Stimulated activated CD8-positive, alpha-beta memory T cell treated with anti-CD3 and anti-CD28 coated beads, Interleukin-2, amount 100 ng/mL, for 1 hour (primary cell): ENCODE measurements at places on chromosomes 5 and 9.

GRCh38 chr5:75034137-75034739, 18.1 kb downstream of the GCNT4 start:
- no peak for DNase-seq

DNA sequence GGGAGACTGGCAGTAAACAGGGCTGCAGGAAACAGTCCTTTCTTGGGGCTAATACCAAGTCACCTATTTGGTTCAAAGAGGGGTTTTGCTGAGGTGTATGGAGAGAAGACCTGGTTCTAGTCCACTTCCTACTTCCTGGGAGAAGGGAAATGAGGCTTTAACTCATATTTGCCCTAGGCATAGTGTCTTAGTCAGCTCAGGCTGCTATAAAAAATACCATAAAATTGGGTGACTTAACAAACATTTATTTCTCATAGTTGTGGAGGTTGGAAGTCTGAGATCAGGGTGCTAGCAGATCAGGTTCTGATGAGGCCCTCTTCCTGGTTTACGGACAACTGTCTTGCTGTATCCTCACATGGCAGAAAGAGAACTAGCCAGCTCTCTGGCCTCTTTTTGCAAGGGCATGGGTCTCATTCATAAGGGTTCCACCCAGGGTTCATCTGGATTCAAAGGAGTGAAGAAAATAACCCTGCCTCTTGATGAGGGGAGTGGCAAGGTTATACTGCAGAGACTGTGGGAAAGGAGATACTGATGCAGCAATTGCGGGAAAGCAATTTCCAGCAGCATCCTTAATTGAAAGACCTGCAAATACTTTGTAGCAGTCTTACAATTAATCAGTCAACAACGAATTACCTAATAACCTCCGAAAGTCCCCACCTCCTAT, 40.5 kb downstream of the ANKDD1B start:
- DNase-seq, result no peak

GRCh38 chr5:39465097-39465496, 40.3 kb upstream of the DAB2 start:
- DNase-seq, result no peak

DNA sequence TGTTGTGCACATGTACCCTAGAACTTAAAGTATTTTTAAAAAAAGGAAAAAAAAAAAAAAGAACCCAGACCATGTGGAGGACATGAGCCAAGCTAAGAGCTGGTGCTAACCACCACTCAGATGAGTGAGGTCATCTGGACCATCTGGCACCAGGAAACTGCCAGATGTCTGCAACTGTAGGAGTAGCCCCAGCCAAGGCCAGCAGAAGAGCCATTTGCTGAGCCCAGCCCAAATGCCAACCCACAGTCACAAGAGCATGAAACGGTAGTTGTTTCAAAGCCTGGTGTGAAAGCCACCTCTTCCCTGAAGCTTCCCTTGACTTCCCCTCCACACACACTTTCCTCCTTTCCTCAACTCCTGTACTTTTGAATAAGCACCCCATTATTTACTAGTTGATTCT, 69.2 kb upstream of the FCN1 start:
- no peak for DNase-seq

DNA sequence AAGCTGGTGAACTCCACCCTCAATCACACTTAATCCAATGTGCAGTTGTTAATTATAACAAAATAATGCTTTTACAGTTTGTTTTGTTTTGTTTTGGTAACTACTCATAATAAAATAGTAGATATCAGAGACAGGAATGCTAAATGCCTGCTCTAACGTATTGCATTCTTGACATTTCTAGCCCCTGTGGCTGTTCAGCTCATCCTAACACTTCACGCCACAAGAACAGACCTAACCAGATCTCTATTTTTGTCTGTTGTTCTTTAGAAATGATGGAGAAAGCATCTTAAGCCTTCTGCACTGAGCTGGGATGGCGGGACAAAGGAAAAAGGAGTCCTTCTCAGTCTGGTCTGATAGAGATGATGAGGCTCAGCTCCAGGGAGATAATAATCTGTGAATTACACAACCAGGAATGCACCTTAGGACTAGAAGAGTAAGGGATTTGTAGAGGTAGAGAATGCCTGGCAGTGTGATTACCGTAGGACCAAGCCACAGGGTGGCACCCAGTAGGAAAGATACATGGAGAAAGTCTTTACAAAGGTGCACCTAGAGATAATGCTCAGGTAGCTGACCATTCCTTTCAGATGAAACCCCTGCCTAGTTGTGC, 628.8 kb downstream of the PDE4D start:
- DNase-seq, result no peak

- DNase-seq, result no peak
These were observed 16.3 kb upstream of the GARNL3 start for GRCh38 chr9:127248241-127248640.

DNA sequence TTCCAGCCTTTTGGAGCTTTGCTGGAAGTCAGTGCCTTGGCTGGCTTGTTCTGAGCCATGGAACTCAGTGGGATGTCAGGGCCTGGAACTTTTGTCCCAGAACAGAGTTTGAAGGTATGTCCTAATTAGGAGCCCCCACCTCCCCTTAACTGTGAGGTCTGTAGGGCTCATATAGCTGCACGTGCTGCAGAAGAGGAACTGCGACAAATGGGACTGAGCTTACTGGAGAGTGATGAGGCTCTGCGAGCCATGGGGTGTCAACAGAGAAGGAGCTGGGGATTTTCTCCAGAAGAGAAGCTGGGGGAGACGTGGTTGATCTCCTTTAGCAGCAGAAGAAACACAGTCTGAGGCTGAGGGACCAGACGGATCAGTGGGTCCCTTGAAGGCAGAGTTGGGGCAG, 10.9 kb downstream of the TMEM8B start:
- DNase-seq, result no peak

DNA sequence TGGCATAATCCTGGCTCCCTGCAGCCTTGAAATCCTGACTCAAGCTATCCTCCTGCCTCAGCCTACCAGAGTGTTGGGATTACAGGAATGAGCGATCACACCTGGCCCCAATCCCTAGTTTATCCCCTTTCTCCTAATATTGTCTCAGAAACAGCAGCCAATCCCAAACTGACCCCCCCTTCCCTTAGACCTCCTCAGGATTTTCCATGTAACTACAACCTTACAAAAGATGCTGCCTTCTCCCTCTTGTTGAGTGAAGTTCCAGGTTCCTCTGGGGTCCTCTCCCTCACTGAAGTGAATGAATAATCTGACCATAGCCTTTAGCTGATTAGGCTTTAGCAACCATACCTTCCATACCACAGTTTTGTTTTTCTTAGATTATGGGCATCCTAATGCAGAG, 25.9 kb upstream of the MSANTD3 start:
- no peak for DNase-seq

- no peak for DNase-seq
These were observed 159.9 kb upstream of the RAI14 start for GRCh38 chr5:34496260-34496691.

GRCh38 chr5:176174345-176175025, 63.7 kb upstream of the SIMC1 start:
- no peak for DNase-seq

DNA sequence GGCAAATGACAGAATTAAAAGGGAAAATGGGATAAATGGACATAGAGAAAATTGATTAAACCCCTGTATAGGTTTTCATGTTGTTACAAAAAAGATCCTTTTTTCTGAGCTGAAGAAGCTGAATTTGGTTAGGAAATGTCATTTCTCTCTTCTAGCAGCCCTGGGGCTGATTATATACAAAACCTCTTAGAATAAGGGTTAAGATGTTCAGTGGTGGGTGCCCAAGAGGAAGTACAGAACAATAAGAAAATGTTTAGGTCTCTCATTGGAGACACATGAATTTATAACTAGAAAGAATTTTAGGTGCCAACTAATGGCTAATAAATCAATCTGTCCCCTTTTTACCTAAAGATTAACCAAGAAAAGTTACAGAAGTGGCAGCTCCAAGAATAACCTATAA, 14.2 kb downstream of the ABHD17B start:
- no peak for DNase-seq

DNA sequence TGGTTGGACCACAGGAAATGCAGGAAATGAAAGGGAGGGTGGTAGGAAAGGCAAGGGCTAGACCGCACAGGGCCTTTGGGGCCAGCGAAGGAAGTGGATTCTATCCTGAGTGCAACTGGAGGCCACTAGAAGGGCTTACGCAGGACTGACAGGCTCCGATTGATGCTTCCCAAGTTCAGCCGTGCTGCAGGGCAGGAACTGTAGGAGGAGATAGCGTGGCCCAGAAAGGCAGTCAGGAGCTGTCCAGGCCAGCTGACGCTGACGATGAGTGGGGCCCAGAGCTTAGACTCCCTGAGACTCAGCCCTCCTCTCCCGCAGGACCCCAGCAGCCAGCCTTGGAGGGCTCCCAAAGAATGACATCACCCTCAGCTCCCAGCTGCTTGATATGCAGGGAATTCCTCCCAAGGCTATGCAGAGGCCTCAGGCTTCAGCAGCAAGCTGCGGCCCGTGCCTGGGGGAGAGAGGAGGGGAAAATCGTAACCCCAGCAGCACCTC, 48.8 kb downstream of the KCNIP1 start:
- no peak for DNase-seq

GRCh38 chr5:74123929-74124328, 497.9 kb downstream of the ARHGEF28 start:
- no peak for DNase-seq

GRCh38 chr5:60141119-60141518, 247.6 kb upstream of the PDE4D start:
- no peak for DNase-seq

- no peak for DNase-seq
These were observed 173.0 kb downstream of the HINT1 start for GRCh38 chr5:130992095-130992494.

DNA sequence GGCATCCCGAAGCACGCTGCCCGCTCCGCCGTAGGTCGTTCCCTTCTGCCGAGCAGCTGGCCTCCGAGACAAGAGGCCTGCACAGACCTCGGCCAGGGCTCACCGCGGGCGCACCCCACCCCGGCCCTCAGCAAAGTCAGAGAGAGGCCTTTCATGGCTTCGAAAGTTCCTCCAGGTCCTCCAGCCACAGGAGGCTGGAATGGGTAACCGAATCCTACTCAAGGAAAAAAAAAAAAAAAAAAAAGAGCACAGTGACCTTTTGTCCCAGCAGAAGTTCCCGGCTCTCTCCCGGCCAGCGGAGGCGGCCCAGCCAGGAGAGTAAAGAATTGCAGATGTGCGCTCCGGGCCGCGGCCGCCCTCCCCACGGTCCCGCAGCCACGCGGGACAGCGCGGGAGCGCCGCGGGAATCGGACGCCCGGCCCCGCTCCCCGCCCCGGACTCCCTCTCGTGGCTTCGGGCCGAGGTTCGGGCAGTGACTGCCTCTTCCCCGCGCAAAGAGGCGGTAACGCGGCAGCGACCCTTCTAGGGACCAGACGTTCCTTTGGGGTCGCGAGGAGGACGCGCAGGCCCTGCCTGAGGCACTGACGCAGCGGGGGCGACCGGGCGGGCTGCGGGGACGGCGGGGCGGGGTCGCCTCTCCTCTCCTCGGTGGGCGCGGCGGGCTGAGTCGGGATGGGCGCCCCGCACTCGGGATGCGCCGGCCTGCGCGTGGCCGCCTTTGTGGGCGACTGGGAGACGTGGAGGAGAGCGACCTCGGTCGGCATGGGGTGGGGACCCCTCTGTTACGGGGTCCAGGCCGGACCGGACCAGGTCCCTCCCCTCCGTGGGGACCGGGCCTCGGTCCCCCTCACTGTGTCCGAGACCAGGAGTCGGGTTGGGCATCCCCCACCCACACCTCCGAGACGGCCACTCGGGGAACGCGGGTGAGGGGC, 754 bp downstream of the GFPT2 start:
- no peak for DNase-seq

DNA sequence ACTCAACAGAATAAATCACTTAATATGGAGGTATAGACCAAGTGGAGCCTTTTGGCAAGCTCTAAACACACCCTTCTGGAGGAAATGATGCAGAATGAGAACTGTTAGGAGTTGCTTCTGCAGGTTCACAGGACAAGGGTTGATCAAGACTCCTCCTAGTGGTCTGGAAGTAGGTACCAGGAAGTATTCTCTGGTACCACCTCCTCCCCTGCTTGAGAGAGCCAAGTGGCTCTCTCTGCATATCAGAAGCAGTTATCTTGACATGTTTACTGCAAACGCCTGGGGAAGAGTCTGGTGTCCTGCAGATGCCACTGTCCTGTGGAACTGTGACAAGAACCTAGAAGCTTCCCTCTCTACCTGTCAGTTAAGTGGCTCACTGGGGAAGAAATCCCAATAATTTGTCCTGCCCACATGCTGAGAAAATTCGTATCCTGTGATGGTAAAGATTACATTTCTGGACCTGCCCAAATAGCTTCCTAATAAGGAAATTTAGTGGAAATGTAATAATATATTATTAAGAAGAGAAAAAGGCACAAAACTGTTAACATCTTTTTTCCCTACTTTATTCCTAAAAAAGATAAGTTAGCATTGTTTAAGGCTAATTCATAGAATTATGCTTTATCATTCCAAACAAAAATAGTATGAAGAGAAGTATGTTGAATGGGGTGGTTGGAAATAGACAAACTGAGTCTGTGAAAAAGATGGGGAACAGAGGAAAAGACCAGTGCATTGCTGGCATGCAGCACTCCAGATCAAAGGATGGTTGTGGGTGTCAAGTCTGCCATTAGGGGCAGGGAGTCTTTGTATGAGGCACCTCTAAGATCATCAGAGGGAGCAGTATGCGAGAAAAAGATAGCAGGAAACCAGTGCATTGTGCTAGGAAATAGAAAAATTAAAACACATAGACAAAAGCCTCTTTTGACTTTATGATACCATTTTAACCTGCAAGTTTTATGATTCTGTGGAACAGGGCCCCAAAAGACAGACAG, 118.8 kb downstream of the CDC42SE2 start:
- no peak for DNase-seq

- DNase-seq, result no peak
These were observed 116.1 kb downstream of the PDZD2 start for GRCh38 chr5:31754741-31755675.

- DNase-seq, result no peak
These were observed 307.3 kb upstream of the MPDZ start for GRCh38 chr9:13586587-13587374.

GRCh38 chr5:105680858-105681475, 1989.8 kb downstream of the EFNA5 start:
- no peak for DNase-seq

DNA sequence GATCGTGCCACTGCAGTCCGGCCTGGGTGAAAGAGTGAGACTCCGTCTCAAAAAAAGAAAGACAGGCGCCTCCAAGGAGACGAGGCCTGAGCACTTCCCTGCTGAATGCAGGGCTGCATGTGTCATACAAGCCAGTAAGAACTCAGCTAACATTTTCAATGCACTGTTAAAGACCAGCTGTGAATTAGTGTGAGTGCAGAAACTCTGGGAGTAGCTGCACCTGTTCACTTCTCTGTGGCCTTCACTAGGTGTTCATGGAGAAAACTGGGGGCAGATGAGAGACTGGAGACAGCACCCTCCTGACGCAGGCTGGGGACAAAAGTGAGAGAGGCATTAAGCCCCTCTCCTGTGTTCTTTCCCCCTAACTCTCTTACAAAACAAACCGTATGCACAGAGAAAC, 41.8 kb downstream of the FBXO10 start:
- no peak for DNase-seq

DNA sequence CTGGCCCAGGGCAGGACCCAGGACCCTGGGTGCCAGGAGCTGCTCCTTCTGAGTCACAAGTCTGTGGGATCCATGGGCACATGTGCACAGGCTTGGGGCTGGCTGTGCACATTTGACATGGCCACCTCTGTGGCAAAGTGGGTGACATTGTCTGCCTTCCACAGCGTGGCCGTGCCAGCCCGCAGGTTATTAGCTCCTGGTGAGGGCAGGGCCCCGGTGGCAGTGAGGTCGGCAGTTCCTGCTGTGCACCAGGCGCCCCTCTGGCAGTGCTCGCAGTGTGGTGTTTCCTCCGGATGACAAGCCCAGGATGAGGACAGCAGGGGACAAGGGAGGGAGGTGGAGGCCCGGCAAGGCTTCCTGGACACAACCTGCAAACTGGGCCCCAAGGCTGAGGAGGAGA, 60.5 kb downstream of the OLFM1 start:
- no peak for DNase-seq
